ENCODE measurements at places on chromosomes 3 and 15. TPM values are rescaled to one million over a fixed set of nuclear protein-coding genes. Genes with fewer than 3 reads are reported as not detected.
A peak's percentile ranks its signal among the peaks of the same experiment; 100 is the strongest.

GRCh38 chr3:192010490-192010889, 549.5 kb downstream of the PYDC2 start:
- no peaks in the 10 kb centered on the region for H3K27me3 ChIP-seq
- H3K4me3 ChIP-seq, result no peak overlapping the region

ZNF662 gene
- 1.7 TPM for total RNA-seq

GRCh38 chr3:120198305-120198878, 86.6 kb downstream of the GPR156 start:
- H3K4me3 ChIP-seq, result no peak overlapping the region
- no peak for DNase-seq
- no peaks in the 10 kb centered on the region for H3K27me3 ChIP-seq
- no peak overlapping the region for H3K27ac ChIP-seq
- H3K36me3 ChIP-seq, result no peaks in the 10 kb centered on the region

- DNase-seq, result no peak
- no peak overlapping the region for H3K27ac ChIP-seq
- H3K27me3 ChIP-seq, result no peaks in the 10 kb centered on the region
- H3K4me3 ChIP-seq, result no peak overlapping the region
Measured at GRCh38 chr3:12507591-12508281, 23.5 kb downstream of the TSEN2 start.

DNA sequence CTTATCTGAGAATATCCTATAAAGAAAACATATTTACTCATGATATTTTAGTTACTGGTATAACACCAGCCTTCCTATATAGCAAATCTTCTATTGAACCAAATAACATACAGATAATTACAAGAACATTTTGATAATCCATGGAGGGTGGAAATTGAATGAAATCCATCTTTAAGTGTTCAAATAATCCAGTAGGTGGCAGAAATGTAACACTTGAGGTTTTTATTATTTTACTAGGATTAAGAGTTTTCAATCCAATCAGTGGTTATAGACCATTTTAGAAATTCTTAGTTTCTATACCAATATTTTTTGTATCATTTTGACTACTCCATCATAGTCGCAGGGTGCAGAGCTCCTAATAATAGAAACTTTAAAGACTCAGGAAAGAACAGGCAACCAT, 101.9 kb upstream of the KCNH8 start:
- H3K27me3 ChIP-seq, result no peaks in the 10 kb centered on the region
- no peaks in the 10 kb centered on the region for H3K4me1 ChIP-seq
- H3K4me3 ChIP-seq, result no peak overlapping the region
- H3K36me3 ChIP-seq, result no peaks in the 10 kb centered on the region
- H3K27ac ChIP-seq, result no peak overlapping the region

- H3K27me3 ChIP-seq, result peaks cover 33% of the 10 kb centered on the region
- H3K4me3 ChIP-seq, result peak overlapping the region; percentile 49
- no peaks in the 10 kb centered on the region for H3K36me3 ChIP-seq
Measured at GRCh38 chr3:113948015-113948917, 453 bp downstream of the ZDHHC23 start.

GRCh38 chr3:128188326-128188725, 35.0 kb downstream of the EEFSEC start:
- no peaks in the 10 kb centered on the region for H3K36me3 ChIP-seq
- no peak overlapping the region for H3K27ac ChIP-seq
- H3K27me3 ChIP-seq, result no peaks in the 10 kb centered on the region
- H3K4me3 ChIP-seq, result no peak overlapping the region

GRCh38 chr3:188092648-188093047, 61.3 kb upstream of the LPP start:
- no peak for DNase-seq
- H3K27ac ChIP-seq, result no peak overlapping the region
- H3K4me3 ChIP-seq, result no peak overlapping the region
- H3K4me1 ChIP-seq, result peaks cover 4% of the 10 kb centered on the region

DNA sequence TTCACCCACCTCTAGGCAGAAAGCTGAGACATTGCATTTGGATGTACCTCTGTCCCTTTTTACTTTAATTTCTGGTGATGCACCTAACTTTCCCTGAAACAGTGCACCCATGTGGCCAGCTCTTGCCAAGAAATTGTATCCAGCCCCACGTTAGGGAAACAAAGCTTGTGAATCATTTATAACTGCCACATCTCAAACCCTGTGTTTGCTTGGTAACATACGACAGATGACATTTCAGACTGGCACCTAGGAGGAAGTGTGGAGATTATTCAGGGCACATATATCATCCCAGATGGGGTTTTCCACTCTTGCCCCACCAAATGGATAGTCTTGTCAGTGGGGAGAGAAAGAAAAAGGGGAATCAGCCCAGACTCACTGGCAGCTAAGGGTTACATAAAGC, 2.1 kb downstream of the CYB561D2 start:
- H3K36me3 ChIP-seq, result peaks cover 59% of the 10 kb centered on the region
- H3K4me1 ChIP-seq, result peaks cover 70% of the 10 kb centered on the region
- no peaks in the 10 kb centered on the region for H3K27me3 ChIP-seq
- H3K4me3 ChIP-seq, result no peak overlapping the region
- H3K27ac ChIP-seq, result no peak overlapping the region
- no peak for DNase-seq

DNA sequence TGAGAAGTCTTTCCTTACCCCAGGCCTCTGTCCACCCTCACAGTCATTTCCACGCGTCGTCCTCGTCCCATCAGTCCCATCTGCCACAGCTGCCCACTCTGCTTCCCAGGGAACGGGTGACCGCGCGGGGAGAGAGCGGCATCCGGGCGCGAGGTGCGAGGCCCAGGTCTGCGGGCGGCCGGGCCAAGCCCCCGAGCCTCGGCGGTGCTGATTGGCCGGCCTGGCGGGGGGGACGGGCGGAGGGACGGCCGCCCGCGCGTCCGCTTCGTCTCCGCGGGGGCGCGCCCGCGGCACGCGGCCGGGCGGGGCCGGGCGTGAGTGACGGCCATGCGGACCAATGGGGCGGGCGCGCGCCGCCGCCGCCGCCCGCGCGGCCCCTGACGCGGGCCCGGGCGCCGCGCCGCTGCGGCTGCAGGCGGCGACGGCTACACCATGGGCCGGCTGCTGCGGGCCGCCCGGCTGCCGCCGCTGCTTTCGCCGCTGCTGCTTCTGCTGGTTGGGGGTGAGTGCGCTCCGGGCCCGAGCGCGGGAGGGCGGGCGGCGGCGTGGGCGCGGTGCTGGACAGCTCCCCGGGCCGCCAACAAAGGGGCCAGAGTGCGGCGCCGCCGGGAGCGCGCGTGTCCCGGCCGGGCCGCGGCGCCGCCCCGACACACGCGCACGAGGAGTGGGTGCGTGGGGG, at the start of gene PODXL2:
Gene PODXL2, plus strand, starts transcription at position 398 of the 679 bp plus-strand sequence. Its CDS starts 35 bp downstream, at position 433.
- H3K4me3 ChIP-seq, result peak within 1 kb of the TSS; percentile 68
- peaks cover 62% of the 10 kb centered on the region for H3K27me3 ChIP-seq
- DNase-seq, result peak; percentile 39
- H3K36me3 ChIP-seq, result peaks cover 10% of the 10 kb centered on the region

LDHAL6B gene
- total RNA-seq, result not detected

CCDC191 gene
- total RNA-seq, result 2.4 TPM

DNA sequence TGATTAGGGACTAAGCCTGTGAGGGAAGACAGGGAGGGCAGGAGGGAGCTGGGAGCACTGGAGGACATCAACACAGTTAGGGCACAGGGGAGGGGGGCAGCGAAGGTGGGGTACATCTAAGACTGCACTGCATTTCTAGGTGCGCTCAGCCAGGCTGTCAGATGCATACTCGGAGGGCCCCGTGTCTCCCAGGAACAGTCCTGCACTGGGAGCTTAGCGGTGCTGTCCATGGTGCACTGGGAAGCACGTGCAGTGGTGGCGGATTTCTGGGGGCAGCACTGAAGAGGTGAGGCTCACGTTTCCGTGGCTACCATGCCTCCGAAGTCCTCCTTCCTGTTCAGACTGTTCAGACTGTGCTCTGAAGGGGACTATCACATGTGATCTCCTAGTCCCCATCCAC, 54.4 kb downstream of the ROPN1B start:
- H3K27me3 ChIP-seq, result no peaks in the 10 kb centered on the region
- H3K4me3 ChIP-seq, result no peak overlapping the region
- DNase-seq, result no peak
- H3K27ac ChIP-seq, result no peak overlapping the region

- no peak overlapping the region for H3K27ac ChIP-seq
- H3K36me3 ChIP-seq, result no peaks in the 10 kb centered on the region
- H3K4me1 ChIP-seq, result no peaks in the 10 kb centered on the region
Measured at GRCh38 chr3:132342183-132342582, 25.0 kb downstream of the ACP3 start.

DNA sequence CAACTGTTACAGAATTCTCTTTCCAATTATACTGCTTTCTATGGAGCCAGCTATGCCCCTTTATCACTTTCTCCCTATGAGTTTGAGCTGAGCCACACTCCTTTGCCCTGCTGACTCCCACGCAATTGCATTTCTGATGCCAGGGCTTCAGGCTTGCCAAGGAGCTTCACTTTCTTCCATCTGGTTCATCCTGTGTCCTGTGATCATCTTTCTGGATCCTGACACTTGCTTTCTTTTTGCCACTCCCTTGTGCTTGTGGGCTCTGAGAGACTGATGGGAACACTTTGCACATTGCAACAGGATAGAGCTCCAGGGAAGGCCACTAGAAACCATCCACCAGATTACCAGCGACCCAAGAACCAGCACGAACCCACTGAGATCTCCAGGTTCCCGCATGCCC, 77.0 kb upstream of the SEC13 start:
- H3K27me3 ChIP-seq, result peaks cover 6% of the 10 kb centered on the region
- DNase-seq, result no peak
- peaks cover 20% of the 10 kb centered on the region for H3K4me1 ChIP-seq
- no peak overlapping the region for H3K4me3 ChIP-seq
- no peaks in the 10 kb centered on the region for H3K36me3 ChIP-seq

MAP6D1 gene
- total RNA-seq, result 0.90 TPM

DNA sequence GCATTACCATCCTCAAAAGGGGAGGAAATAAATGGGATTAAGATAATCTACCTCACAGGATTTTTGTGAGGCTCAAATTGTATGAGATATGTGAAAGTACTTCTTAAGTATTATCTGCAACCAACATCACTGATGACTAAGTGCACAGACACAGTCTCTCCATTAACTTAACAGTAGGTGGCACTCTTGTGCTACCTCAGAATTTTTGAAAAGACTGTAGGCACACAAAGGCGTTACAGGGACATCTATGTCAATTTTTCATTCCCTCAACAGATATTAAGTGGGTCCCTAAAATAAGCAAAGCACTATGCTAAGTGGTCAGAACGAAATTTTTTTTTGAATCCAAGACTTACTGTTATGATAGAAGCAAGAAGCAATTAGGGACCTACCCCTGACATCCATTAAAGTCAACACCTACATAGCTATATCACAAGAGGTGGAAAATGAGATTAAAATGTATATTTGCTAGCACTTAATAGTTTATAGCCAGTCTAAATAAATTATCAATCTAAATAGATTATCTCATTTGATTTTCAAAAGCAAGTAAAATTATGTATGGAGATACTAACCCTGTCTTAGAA, 52.9 kb downstream of the RYK start:
- peaks cover 2% of the 10 kb centered on the region for H3K4me1 ChIP-seq
- H3K27ac ChIP-seq, result no peak overlapping the region
- peaks cover 4% of the 10 kb centered on the region for H3K36me3 ChIP-seq
- no peaks in the 10 kb centered on the region for H3K27me3 ChIP-seq

GRCh38 chr3:16174389-16174788, at the start of gene GALNT15:
TSS of gene GALNT15 (plus strand) at chr3:16174680. CDS start at chr3:16175152, 472 bp downstream.
- no peak for DNase-seq
- H3K36me3 ChIP-seq, result no peaks in the 10 kb centered on the region
- no peak within 1 kb of the TSS for H3K4me3 ChIP-seq
- H3K4me1 ChIP-seq, result no peaks in the 10 kb centered on the region

GPR149 gene
- not detected for total RNA-seq

DNA sequence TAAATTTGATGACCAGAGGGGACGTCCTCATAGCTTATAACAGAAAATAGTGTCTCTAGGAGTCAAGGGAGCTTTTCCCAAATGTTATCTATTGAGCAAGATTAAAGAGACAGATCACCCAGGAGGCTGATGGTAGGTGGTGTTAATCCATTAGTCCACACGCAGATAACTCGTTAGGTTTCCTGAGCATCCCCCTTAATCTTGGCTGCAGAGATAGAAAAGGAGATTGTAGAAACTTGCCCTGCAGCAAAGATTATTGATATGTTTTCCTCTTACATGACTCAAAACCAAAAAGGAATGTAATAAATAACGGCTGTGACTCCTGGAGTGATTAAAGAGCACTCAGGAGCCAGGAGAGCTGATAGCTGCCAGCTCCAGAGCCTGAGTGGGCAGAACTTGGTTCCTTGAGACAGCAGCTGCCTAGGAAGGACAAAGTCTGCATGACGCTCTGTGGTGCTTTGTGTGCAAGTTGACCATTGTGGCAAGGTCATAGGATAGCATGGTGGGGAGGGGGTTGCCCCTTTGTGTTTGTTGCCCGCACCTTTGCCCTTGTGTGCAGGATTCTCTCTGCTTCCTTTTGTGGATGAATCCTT, 234.8 kb downstream of the PTPRG start:
- peaks cover 3% of the 10 kb centered on the region for H3K27me3 ChIP-seq
- no peaks in the 10 kb centered on the region for H3K4me1 ChIP-seq
- H3K36me3 ChIP-seq, result no peaks in the 10 kb centered on the region
- no peak overlapping the region for H3K4me3 ChIP-seq

PLA2G4F gene
- total RNA-seq, result not detected

DNA sequence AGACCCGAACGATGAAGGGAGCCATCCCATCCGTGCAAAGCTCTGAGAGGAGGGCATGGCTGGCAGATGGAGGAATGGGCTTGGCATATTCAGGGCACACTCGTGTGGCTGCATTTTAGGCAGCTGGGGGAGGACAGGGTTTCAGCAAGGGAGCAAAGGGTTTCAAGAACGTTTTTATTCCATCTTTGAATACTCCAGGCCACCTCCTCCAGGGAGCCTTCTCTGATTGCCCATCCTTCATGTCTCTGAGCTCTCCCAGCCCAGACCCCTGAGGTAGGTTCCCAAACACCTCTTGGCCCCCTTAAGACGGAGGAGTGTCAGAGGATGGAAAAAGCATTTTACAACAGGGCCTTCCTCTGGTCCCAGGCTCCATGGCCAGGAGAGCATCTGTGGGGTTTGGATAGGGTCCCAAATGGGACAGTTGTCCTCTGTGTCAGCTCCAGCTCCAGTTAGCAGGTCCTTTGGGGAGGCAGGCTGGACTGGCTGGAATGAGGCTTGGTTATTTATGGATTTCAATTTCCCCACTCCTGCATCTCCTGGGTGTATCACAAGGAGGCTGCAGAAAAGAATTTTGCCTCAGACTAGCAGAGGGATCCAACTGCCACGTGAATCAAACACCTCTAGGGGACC, 17.7 kb upstream of the SLC6A1 start:
- H3K4me3 ChIP-seq, result no peak overlapping the region
- H3K36me3 ChIP-seq, result no peaks in the 10 kb centered on the region
- H3K27me3 ChIP-seq, result peaks cover 12% of the 10 kb centered on the region
- no peak overlapping the region for H3K27ac ChIP-seq

GABRR3 gene
- total RNA-seq, result not detected

- DNase-seq, result no peak
- H3K27me3 ChIP-seq, result no peaks in the 10 kb centered on the region
- no peaks in the 10 kb centered on the region for H3K36me3 ChIP-seq
- no peak overlapping the region for H3K27ac ChIP-seq
- H3K4me3 ChIP-seq, result no peak overlapping the region
- no peaks in the 10 kb centered on the region for H3K4me1 ChIP-seq
Measured at GRCh38 chr3:41653571-41654239, 308.2 kb downstream of the ULK4 start.
